ENCODE measurements at places on chromosomes 3 and 15. TPM values are rescaled to one million over a fixed set of nuclear protein-coding genes. Genes with fewer than 3 reads are reported as not detected.

Gene ANKRD28
- 32.1 TPM for total RNA-seq

Gene ITIH1
- 0.22 TPM for total RNA-seq

Gene RBPMS2
- 0.44 TPM for total RNA-seq

Gene CFAP92
- 0.27 TPM for total RNA-seq

Gene CTXN2
- not detected for total RNA-seq

Gene LCTL
- not detected for total RNA-seq

Gene TPRA1
- 19.1 TPM for total RNA-seq

Gene RPP25
- 1.7 TPM for total RNA-seq

Data from muscle of leg (tissue), 16 donors.